ENCODE measurements at places on chromosomes 5 and 9.

- no peak for ATAC-seq
Observed at GRCh38 chr5:95087816-95088317, 197.0 kb downstream of the MCTP1 start.

DNA sequence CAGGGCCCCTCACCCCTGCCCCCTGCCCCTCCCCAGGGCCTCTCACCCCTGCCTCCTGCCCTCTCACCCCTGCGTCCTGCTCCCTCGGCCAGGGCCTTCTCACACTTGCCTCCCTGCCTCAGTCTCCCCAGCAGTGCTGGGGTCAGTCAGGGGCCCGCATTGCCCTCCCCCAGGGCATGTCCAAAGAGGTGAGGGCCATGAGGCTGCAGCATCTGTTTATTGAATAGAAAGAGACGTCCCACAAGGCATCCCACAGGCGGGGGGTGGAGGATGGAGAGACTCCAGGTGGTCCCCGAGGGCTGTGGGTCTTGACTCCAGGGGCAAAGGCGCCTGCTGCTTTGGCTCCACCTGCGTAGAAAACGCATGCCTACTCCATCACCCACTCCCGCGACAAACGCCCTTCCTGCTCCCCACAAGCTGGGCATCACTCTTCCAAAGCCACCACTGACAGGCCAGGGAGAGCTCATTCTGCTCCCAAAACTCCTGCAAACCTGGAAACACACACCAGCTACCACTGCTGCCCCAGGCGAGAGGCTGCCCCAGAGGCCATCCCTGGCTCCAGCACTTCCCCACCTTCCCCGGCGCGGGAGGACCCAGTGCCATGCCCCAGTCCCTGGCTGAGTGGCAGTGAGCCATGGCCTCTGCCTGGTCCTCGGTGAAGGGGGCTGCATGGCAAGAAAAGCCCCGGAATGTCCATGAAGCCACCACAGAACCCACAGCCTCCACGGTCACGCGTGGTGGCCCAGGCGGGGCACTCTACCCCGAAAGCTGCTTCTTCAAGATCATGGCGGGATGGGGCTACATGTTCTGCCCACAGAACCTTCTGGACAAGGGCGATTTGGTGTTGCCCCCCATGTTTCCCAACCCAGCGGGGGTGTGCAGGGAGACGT is 1.6 kb upstream of the LCN8 start:
- no peak for ATAC-seq

- no peak for ATAC-seq
Observed at GRCh38 chr9:69571032-69571431, 101.1 kb downstream of the APBA1 start.

DNA sequence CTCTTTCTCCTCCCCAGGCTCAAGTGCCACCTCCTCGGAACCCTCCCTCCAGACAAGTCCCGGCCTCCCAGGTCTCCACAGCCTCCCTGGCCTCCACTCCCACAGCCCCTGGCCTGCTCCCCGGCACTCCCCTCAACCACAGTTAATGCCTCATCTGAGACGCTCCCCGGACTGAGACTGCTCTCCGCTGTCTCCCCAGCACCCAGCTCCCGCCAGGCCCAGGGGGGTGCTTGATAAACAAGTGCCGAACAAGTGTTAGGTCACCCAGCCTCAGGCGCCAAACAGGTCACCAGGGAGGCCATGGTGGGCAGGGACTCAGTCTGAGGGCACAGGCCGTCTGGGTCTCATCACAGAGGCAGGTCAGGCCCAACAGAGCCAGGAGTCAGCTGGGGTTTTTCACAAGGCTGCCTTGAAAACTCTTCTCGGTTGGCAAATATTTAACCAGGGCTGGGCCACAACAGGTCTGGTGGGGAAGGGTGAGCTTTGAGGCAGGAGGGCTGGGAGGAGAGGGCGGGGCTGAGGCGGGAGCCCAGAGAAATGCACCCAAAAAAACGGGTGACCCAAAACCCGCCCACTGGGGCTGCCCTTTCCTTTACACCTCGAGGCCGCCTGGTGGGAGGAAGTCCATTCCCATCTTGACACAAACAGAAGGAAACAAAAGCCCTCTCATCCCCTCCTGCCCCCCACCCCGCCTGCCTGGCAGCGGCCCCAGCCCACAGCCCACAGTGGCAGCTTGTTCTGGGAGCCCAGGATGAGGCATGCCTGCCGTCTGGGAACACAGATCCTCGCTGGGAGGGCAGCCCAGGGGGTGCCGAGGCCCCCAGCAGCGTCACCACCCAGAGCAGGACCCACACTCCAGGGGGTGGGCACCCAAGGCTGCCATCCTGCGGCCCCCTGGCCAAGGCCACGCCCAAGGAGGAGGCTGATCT is 66.6 kb upstream of the STXBP1 start:
- ATAC-seq: no peak

DNA sequence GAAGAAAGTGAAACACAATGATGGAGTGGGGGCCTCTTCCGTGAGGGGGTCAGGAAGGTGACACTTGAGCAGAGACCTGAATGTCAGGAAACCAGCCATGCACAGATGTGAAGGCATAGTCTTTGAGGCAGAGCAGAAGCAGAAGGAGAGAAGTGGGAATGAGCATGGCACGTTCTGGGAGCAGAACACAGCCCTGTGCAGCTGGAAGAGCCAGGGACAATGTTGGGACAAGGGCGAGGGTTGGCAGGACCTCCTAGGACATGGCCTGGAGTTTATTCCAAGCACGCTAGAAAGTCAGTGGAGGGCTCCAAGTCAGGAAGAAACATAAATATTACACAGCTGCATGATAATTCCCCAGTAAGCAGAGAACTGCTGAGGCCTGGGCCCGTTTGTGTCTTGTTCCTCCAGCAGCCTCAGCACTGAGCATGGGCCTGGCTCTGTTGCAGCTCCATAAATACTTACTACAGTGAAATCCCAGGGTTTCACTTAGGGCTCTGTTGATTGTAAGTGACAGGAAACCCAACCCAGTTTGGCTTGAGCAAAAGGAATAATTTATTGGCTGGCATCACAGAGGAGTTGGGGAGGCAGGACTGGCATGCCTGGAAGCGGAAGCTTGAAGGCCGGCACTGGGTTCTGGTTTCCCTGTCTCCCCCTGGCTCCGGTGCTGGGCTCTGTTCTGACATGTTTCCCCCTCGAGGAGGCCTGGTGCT is 66.2 kb downstream of the MVB12B start:
- ATAC-seq: no peak

- ATAC-seq: no peak
Observed at GRCh38 chr5:75465480-75465879, 45.9 kb downstream of the CERT1 start.

DNA sequence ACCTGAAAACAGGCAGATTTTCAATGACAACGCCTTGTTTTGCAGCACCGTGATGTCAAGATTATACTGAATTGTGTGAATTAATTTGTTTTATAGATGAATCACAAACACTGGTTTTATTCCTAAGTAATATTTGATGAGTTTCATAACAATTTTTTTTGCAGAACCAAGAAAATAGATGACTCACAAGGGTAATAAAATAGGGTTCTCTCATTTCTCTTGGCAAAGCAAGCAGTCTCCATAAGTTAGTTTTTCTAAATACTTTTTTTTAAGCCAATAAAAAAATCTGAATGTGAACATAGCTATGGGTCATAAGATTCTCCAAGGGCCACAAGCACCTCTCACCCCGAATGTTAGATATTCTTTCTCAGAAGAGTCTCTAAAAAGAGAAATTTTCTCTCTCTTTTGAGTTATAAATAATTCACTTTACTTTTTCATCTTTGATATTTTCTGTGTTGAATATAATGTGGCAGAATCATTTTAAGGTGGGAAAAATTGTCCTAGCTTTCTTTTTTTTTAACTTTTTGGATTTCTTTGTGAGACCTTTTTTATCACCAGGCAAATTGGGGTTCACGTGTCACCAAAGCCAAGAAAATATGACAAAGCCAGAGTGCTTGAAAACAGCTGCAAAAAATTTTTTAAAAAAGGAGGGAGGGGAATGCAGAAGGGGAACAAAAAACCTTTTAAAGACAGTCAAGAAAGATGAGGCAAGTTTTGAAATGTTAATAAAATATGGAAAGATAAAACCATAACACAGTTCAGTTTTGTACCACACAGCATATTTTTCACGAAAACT is 174.6 kb upstream of the DAPK1 start:
- ATAC-seq: no peak

DNA sequence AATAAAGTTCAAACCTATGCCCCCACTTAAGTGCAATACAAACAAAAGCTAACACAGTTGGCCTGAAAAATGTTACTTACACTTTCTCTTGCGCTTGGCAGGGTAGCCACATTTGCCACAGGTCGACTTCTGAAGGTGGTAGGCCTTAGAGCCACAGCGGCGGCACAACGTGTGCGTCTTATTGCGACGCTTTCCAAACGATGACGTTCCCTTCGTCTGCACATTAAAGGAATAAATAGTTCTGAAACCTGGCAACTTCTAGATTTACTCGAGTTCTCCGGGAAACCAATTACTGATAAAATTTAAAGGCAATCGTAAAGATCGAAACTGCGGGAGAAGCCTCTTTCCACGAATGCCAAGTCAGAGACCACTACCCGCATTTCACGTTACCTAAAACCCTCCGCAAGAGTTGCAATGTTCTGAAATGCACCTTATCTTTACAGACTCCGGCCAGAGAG is 602 bp downstream of the RPL37 start:
- ATAC-seq: peak; percentile 6

DNA sequence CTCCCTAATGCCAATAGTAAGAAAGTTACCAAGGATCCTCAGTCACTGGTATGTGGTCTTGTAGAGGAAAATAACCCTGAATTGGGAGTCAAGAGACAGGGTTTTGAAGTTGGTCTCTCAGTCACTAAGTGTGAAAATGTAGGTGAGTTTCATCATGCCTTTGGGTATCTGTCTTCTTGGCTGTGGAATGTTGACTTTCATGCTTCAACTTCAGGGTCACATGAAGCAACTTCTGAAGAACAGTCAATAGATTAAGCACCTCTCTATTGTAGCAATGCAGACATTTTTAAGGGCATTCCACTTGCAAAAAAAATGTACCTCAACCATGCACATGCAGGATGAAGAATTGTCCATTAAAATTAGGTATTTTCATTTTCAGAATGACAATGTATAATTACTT is 194.6 kb downstream of the CSNK1G3 start:
- ATAC-seq: no peak

DNA sequence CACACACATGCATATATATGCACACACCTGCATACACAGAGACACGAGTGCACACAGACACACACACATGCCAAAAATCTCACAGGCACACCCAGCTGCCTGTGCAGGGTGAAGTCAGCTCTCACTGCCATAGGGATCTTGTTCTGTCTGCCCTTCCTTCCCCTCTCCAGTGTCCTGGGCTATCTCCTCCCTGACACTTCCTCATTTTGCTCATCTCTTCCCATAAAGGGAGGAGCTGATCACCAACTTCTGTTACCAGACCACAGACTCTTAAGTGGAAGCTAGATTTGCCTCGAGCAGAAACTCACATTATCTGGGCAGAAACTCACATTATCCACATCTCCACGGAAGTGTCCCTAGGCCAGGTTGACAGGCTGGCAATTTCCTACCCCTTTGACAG is 28.7 kb downstream of the LCP2 start:
- ATAC-seq: no peak

- ATAC-seq: no peak
Observed at GRCh38 chr9:71504636-71505035, 263.7 kb downstream of the CEMIP2 start.

- no peak for ATAC-seq
Observed at GRCh38 chr9:84817038-84817437, 147.5 kb downstream of the NTRK2 start.

DNA sequence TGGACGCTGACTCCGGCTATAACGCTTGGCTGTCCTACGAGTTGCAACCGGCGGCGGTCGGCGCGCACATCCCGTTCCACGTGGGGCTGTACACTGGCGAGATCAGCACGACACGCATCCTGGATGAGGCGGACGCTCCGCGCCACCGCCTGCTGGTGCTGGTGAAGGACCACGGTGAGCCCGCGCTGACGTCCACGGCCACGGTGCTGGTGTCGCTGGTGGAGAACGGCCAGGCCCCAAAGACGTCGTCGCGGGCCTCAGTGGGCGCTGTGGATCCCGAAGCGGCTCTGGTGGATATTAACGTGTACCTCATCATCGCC is 2.1 kb downstream of the PCDHA12 start:
- no peak for ATAC-seq

GRCh38 chr5:77550406-77550805 is 58.3 kb upstream of the WDR41 start:
- no peak for ATAC-seq

DNA sequence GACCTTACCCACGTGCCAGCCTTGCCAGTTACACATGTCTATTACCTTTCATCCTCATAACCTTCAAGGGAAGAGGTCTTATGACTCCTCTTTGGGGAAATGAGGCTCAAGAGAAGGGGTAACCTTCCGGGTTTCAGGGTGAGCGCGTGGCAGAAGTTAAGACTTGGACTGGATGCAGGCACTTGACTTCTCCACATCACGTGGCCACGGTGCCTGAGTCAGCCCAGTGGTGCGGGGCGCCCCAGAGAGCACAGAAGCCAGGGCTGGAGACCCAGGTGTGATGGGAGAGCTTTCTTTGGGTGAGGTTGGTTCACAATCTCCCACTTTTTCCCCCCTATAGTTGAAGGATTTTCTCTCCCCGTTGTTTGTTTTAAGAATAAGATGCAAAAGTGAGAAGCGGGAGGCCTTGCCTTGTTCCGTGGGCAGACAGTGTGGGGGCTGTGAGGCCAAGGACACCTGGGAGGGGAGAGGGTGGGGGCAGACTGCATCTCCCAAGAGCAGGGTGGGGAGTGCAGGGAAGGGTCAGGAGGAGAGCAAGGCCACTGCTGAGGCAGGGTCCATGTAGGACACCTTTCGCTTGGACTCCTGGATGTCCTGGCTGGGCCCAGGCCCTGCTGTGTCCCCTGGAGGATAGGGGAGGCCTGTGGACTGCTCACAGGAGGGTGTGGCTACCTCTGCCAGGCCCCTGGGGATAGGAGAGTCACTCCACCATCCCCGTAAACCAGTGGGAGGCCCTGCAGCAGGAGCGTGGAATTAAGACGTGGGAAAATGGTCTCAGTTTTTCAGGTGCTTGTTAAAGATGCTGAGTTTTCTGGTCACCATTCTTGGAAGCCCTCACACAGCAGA is 90.0 kb upstream of the CTSL start:
- no peak for ATAC-seq

DNA sequence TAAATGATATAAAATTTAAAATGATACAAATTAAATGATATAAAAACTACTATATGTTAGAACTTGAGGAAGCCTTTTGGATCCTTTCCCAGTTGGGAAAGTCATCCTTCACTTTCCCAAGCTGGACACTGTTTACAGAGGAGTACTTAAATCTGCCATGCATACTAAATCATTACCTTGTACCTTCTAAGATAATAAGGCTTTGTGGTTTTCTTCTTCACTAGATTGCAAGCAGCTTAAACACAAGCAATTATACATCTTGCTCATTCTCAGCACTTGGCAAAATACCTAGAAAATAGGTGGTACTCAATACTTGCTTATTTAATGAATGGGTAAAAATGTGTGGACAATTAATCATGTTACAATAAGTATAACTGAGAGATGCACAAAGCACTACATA is 666.8 kb downstream of the PTPRD start:
- no peak for ATAC-seq

DNA sequence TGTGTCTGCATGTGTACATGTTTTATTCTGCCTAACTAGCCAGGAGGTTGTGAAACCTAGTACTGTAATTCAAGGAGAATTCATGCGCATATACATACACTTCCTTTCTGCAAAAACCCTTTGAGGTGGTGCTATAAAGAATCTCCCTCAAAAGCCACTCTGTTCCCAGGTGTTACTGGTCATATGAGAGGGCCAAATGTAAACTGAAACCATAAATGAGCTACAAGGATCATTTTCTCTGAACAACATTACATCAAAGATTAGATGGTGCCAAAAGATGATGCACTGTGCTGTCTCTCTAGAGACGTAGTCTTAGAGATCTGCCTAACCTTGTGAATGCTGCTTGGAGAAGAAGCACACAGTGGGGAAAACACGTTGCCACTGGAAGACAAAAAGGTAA is 15.7 kb downstream of the NREP start:
- ATAC-seq: no peak

Data from activated CD4-positive, CD25-positive, alpha-beta regulatory T cell treated with anti-CD3 and anti-CD28 coated beads, Interleukin-2, amount 50 U/mL, for 24 hours (primary cell).